T-helper 1 cell (primary cell): ENCODE measurements at places on chromosomes 3 and 15.

GRCh38 chr3:183944775-183945174 is 60.1 kb upstream of the PARL start:
- DNase-seq = no peak

DNA sequence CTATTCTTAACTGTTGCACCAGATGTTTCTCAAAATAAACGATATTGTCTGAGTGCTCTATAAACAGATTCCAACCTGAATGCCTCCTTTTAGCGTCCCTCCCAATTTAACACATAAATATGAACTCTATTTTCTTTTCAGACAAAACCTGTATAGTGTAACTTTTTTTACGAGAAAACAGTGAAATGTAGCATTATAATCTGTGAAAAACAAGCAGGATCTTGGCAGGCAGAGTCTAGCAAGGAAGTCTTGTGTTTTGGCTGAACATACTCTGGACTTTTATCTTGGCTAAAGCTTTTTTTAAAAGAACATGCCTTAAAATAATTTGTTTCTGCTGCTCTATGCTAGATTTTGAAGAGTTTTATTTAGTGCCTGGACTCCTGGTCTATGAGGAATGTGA is 150.5 kb downstream of the ROBO2 start:
- no peak for DNase-seq

GRCh38 chr3:33447958-33448357 is 7.8 kb upstream of the UBP1 start:
- no peak for DNase-seq

- no peak for DNase-seq
Measured at GRCh38 chr3:43017004-43017403, 37.9 kb downstream of the GASK1A start.

DNA sequence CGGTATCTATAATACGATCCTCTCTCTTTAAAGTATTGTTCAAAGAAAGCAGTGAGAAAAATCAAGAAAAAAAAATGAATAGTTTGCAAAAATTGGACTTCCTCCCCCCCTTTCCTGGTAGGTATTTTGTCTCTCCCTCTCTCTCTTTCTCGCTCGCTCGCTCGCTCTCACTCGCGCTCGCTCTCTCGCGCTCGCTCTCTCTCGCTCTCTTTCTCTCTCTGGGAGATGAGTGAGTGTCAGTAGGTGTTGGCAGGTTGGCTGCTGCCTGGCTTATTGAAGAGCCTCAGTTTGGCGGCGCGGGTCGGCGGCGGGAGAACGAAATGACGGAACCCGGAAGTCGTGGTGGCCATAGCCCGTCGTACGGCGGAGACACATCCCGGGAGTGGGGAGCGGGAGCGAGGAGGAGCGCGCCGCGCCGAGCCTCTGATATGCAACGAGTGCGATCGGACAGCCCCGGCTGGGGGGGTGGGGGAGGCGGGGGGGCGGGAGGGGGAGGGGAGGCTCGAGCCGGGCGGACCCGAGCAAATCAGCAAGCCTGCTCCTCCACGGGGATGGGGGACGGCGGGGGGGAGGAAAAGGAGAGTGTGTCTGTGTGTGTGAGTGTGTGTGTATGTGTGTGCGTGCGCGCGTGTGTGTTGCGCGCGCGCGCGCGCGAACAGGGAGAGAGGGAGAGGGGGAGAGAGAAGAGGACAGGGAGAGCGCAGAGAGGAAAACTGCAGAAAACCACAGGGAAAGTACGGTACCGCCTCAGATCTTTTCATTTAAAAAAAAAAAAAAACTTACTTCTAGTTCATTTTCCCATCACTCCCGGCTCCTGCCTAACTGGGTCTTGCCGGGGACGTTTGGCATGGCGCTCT is at the start of gene MEIS2:
Gene MEIS2 (minus strand): TSS at position 441 of the 857 bp plus-strand sequence. CDS start 1,083 bp downstream, outside the sequence.
- DNase-seq = no peak

GRCh38 chr15:40691737-40692136 is 3.2 kb upstream of the RAD51 start:
- DNase-seq = no peak

DNA sequence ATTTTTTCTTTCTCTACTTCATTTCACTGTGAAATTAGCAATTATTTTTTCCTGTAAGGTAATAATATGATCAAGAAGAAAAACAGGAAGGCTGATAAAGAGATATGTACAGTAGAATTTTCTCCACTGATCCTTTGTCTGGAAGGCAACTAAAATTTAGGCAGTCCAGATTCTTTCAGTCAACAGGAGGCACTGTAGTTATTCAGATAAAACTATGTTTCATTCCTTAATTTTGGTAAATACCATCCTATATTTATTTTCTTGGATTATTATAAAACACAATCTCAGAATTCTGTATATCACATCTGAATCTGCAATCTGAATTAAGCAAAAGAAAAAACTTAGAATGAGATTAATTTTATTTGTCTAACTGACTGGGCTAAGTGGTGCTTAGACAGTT is 343.2 kb downstream of the LSAMP start:
- DNase-seq = no peak
